ENCODE measurements at places on chromosomes 13 and 19. TPM values are rescaled to one million over a fixed set of nuclear protein-coding genes. Genes with fewer than 3 reads are reported as not detected.

ZNF805 gene
- 20.2 TPM for total RNA-seq

CEACAM16 gene
- total RNA-seq, result not detected

PCCA gene
- 60.1 TPM for total RNA-seq

CPB2 gene
- not detected for total RNA-seq

DNA sequence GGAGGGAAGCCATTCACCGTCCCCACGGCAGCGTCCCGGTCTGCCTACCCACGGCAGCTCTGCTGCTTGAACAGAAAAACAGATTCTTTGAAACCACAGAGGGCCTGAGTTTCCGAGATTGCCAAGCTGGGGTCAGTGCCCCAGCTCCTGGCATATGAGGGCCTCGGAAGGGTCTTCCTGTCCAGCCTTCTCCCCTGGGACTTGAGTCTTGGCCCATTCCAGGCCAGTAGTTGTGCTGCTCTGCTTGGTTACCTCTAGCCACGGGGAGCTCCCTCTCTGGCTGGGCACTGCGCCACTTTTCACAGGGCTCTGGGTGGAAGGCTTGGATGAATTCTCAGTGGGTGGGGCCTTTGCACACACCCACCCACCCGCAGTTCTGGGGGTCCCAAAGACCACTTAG, 8.6 kb upstream of the SPIB start:
- no peak for DNase-seq

- DNase-seq, result no peak
These were observed 1.3 kb downstream of the NCLN start for GRCh38 chr19:3186891-3187661.

- DNase-seq, result no peak
These were observed 82.2 kb downstream of the SLAIN1 start for GRCh38 chr13:77779552-77780272.

CYP2A7 gene
- not detected for total RNA-seq

- peak; percentile 29 for DNase-seq
These were observed 215.2 kb downstream of the NBEA start for GRCh38 chr13:35157143-35157755.

- DNase-seq, result no peak
These were observed 63.6 kb upstream of the KLF12 start for GRCh38 chr13:74197677-74198429.

GRCh38 chr19:33519416-33519815, 2.2 kb downstream of the PEPD start:
- no peak for DNase-seq

GRCh38 chr19:1512671-1513498, at the start of gene ADAMTSL5:
ADAMTSL5 (minus strand) TSS chr19:1513019; CDS start chr19:1510943, 2,076 bp downstream.
- DNase-seq, result no peak

DNA sequence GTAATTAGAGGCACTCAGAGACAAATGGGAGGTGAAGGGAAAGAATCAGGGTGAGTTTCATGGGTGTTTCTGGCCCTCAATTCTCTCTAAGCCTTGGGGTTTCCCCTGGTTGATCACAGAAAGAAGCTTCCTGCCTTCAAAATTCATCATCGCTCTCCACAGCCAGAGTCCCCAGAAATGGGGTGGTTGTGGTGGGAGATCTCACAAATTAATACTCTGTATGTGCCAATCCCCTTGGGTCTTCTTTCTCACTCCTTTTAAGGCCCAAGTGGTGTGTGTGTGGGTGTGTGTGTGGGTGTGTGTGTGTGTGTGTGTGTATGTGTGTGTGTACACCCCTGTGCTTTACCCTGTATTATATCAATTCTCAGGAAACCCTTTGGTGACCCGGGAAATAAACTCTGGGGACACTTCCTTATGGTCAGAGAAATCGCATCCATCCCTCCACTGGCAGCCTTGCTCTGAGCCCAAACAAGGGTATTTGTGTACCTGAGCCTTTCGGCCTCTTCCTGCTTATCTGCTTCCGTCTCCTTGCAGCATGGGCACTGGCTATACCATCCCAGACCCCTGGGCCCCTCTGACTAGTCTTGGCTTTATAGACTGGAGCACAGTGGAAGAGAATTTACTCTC, 2.8 kb upstream of the FCGBP start:
- no peak for DNase-seq

ISOC2 gene
- 37.8 TPM for total RNA-seq

DNA sequence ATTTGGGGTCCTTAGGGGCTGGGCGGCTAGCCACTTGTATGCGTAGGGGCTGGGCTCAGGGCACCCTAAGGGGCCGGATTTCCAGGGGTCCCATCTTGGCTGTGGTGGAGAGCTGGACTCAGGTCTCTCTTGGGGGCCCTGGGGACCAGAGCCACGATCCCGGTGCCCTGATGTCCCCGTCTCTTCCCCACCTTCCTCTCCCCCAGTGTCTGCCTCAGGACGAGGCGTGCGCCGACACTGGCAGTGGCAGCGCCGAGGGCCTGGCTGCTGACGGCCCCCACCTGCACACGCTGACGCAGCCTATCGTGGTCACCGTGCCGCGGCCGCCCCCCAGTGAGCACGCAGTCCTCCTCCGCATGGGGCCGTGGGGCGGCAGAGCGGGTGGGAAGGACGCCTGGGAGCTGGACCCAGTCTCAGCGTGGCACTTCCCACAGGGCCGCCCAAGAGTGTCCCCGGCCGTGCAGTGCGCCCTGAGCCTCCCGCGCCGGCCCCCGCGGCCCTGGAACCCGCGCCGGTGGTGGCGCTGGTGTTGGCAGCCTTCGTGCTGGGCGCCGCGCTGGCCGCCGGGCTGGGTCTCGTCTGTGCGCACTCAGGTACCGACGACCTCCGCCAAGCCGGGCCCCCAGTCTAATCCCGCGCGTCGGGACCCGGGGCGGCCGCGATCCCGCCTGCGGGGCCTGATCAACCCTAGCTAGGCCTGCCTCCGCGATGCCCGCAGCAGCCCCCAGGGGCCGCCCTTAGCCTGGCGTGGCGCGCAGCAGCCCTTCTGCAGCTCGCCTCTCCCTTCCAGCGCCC, 2.7 kb upstream of the SNAPC2 start:
- no peak for DNase-seq

ATP12A gene
- total RNA-seq, result 0.28 TPM

GRCh38 chr19:18292810-18293641, 11.6 kb upstream of the JUND start:
- DNase-seq, result peak; percentile 74

SIGLEC10 gene
- total RNA-seq, result 17.9 TPM

DNA sequence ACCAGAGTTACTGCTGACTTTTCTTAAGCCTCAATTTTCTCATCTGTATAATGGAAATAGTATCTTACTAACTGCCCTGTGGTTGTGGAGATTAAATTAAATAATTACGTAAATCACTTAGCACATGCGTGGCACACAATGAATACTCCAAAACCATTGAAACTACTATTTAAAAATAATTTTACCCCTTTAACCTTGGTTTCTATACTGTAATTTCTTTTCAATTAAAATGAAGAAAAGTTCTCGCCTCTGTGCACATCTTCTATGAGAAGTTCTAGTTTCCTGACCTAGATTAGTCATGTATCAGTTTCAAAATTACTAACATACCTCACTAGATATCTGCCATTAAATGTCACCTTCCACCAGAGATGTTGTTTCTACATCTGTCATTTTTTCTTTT, 5.7 kb downstream of the SLITRK1 start:
- DNase-seq, result no peak

GRCh38 chr19:19071897-19072296, 8.1 kb downstream of the SLC25A42 start:
- DNase-seq, result no peak

RPL18A gene
- 480 TPM for total RNA-seq

DNA sequence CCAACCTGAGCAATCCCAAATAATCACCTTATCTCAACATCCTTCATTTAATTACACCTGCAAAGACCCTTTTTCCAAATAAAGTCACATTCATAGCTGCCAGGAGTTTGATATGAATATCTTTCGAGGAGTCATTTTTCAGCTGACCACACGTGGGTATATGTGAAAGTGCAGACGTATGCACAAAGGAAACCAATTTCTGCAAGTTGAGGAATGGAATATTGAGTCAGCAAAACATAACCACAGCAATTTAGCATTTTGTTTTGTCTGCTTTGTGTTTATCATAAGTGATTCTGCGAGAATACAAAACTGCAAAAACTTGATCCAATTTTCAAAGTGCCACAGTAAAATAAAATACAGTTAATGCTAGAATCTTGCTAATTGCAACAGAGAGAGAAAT, 295.9 kb downstream of the SUCLA2 start:
- DNase-seq, result no peak

- DNase-seq, result no peak
These were observed 692 bp downstream of the RGS9BP start for GRCh38 chr19:32676186-32676894.

GRCh38 chr13:102220681-102221228, 181.1 kb downstream of the FGF14 start:
- DNase-seq, result no peak

DNA sequence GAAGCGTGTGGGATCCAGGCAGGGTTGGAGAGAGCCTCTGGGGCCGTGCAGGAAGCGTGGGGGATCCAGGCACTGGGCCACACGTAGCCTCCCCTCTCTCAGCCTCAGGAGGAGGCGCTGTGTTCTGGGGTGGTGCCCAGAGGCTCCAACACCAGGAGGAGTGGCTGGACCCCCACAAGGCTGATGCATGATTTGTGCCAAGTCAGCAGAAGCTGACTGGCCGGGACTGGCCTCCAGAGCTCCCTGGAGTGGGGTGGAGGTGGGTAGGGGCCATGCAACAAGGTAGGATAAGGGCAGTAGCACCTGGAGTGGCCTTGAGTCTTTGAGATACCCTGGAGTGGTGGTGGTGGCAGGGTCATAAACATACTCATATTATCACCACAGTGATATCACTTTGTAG, 75.3 kb downstream of the ERICH6B start:
- DNase-seq, result no peak

SAMD1 gene
- 47.3 TPM for total RNA-seq

Data from dorsolateral prefrontal cortex (tissue), 122 donors.